ENCODE measurements at places on chromosomes 5 and 9.

GRCh38 chr5:149135536-149136201 lies 5.6 kb upstream of the ABLIM3 start:
- no peak for DNase-seq

- DNase-seq, result no peak
These were observed 84.1 kb downstream of the PTPDC1 start for GRCh38 chr9:94168203-94169000.

DNA sequence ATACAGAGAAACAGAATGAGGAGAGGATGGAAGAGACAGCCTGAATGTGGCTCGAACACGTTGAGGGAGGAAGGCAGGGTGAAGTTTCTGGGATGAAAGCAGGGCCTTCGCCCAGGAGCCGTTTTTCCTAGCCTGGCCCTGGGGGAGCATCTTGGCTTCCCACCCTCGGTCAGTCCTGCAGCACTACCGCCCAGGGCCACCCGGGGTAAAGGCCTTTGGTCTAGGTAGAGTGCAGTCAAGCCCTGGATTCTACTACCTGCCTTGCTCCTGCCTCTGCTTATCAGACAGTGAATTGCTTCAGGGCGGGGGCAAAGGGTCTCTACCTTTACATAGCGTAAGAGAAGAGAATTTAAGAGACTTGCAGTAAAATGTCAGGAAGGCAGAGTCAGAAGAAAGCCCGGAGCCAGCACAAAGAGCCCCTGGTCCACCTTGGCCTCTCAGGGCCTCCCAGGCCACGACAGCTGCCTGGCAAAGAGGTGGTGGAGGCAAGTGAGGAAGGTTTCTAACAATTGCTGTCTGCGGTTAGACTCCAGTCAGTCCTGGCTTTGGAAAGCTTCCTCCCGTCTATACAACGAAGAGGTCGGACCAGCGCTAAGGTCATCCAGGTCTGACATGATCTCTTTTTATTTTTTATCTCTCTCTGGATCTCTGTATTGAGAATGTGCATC lies 17.9 kb downstream of the COL15A1 start:
- no peak for DNase-seq

- DNase-seq, result no peak
These were observed 237.6 kb upstream of the CCNH start for GRCh38 chr5:87650284-87650683.

GRCh38 chr5:159242656-159243055 lies 20.4 kb upstream of the UBLCP1 start:
- DNase-seq, result no peak

GRCh38 chr5:161481922-161482321 lies 64.6 kb downstream of the GABRB2 start:
- DNase-seq, result no peak

DNA sequence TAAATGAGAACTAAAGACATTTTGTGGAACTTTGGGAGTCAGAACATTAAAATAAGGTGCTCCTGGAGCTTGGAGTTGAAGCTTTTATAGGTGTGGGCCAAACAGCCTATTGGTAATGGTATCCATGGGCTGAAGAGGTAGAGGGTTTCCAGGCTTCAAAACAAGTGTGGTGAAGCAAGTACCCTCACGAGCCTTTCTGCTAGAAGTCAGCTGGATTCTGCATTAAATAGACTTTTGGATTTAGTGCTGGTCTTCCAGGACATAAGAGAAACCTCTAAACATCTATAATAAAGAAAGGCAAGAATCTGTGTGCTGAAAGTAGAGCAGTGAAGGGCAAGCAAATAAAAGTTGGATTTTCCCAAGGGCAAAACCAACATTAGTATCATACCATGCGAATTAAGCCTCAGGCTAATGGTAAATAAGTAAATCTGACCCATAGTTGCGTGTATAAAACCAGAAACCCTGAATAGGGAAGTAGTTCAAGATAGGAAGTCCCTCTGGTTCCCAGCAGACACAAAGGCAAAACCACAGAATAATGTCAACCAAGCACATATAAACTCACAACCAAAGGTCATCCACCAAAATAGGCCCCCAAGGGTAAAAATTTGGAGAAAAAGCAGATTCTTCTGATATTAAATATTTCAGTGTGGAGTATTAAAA lies 306.3 kb downstream of the TLE4 start:
- peak; percentile 18 for DNase-seq

DNA sequence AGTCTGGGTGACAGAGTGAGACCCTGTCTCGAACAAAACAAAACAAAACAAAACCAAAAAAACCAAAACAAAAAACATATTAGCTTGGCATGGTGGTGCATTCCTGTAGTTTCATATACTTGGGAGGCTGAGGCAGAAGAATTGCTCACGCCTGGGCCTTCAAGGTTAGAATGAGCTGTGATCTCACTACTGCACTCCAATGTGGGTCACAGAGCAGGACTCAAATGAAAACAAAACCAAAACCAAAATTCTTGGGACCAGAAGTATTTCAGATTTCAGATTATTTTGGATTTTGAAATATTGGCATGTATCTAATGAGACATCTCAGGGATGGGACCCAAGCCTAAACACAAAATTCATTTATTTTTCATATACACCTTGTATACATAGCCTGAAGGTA lies 80.2 kb downstream of the TMC1 start:
- DNase-seq, result no peak

DNA sequence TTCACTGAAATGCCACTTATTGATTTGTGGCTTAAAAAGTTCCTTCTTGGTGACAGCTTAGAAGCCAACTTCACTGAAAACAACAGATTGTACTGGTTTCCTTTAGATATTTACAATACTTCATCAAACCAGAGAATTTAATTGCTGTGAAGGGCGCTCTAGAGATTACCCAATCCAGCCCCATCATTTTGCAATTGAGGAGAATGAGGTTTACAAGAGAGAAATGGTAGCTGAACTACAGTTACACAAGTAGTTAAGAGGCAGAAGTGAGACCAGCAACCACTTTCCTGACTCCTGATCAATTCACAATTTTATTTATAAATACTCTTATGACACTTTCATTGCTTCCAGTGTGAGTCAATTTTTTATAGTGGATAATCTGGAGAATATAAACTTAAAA lies 103.5 kb upstream of the APC start:
- DNase-seq, result no peak

DNA sequence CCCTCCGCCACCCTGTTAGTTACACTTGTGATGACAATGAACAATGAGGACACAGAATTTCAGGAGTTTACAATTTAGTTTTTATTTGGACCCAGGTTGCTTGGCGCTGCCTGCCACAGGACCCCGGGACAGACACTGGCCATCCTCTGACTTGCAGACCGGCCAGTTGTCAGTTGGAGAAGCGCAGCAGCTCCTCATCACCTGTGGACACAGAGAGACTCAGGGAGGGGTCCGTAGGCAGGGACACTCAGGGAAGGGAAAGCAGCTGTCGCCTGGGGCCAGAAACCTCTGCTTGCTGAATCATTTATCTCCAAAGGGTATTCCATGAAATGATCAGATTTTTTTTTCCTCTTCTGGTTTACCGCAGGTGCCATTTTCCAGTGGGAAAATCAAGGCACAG lies 18.0 kb downstream of the AMBP start:
- DNase-seq, result no peak

DNA sequence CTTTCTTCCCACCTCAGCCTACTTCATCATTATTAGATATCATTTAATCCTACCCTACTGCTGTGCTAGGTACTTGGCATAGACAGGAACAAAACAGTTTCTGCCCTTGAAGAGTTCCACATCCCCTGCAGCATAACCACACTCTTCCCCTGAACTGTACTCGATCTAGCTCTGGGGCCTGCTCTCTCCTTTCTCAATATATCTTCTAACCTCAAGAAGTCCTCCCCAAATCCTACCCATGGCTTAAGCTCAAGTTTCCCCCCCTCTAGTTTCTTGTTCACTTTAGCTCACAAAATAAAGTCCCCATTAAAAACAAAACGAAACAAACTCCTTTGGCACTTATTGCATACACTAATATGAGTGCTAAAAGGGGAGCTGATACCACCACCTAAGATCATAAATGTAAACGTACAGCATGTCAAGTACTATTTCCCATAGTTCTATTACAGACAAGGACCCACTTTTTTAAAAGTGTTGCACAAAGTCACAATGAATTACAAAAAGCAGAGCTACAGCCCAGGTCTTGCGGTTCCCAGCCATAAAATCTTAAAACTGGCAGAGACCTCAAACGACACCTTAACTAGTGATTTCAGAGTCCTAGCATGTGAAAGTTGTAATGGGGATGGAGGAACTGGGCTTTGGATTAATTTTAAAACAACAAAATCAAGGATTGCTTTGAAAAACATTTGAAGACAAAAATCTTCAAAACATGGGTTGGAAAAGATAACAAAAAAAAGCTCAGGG lies 80.7 kb downstream of the PTPDC1 start:
- peak; percentile 35 for DNase-seq

DNA sequence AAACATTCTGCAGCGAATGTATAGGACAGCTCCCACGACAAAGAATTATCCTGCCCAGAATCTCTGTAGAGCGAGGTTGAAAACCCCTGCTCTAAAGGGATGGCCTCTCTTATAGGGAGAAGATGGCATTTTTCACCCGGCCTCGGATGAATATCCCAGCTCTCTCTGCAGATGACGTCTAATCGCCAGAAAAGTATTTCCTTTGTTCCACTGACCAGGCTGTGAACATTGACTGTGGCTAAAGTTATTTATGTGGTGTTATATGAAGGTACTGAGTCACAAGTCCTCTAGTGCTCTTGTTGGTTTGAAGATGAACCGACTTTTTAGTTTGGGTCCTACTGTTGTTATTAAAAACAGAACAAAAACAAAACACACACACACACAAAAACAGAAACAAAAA lies 17.4 kb upstream of the RARS1 start:
- no peak for DNase-seq

DNA sequence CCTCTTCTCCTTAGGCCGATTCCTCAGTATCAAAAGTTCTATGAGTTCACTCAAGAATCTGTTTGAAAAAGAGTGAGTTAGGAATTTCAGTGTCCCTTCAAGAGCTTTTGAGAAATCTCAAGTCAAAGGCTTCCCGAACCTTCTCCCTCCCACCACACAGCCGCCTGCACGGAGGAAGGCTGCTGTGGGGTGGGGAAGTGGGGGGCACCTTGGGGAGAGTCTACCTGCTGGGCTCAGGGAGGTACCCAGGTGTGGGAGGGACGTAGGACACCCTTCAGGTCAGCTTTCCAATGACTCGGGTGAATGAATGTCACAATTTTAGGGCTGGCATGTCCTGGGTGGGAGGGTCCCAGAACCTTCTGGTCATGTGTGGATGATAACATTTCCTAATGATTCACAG lies 17.5 kb downstream of the CXCL14 start:
- no peak for DNase-seq

DNA sequence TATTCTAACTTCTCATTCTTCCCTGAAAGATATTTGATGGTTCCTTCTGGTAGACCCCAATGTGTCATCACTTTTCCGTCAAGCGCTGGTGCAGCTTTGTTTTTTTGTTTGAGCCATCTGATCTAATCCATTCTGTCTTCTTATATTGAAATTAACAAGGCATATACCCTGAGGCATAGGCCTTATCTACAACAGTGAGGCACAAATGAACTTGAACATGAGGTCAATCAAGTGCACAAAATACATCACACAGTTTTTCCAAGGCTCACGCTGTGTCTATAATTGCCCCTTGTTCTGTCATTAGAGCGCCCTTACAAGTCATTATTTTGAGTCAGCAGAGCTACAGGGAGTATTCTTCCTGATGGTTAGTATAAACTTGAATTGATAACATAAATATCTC lies 406.6 kb downstream of the MAT2B start:
- no peak for DNase-seq

DNA sequence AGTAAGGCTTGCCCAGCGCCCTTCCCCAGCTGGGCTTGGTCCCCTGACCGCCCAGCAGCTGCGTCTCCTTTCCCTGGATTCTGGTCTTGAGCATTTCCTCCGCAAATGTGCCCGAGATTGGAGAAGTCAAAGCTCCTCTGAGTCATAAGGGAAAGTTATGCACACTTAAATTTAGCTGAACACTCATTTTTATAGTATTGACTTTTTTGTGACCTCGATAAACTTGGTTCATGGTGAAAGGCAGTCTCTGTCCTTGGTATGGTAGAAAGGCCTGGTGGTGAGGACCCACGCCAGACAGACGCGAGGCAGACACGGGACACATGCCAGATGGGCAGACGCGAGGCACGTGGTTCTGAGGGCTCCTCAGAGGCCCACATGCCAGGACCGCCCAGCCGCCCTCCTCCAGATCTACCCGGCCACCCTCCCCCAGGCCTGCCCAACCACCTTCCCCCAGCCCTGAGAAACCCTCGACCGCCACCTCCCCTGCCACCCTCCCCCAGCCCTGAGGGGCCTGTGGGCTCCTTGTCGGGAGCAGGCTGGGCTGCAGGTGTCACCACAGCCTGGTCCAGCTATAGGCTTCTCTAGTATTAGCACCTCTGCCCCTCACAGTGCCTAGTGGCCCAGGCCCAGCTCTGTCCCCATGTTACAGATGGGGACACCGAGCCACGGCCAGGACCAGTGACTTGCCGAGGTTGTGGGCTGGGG lies 60.9 kb upstream of the CACNA1B start:
- DNase-seq, result no peak

- no peak for DNase-seq
These were observed 654.2 kb downstream of the TLE1 start for GRCh38 chr9:81035171-81035570.

DNA sequence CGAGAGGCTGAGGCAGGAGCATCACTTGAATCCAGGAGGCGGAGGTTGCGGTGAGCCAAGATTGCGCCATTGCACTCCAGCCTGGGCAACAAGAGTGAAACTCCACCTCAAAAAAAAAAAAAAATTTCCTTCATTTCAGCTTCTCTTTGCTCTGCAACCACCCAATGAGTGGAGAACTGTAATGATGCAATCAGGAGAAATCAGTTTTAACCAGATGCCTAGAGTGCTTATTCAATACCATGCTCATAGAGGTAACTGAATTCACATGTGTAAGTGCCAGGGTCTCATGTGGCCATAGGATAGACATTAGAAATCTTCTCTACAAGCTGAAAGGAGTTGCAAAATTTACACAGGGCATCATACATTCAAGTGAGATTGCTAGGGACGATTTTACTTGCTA lies 70.6 kb downstream of the HMHB1 start:
- no peak for DNase-seq

- DNase-seq, result no peak
These were observed 182.9 kb downstream of the CD180 start for GRCh38 chr5:67013719-67014118.

DNA sequence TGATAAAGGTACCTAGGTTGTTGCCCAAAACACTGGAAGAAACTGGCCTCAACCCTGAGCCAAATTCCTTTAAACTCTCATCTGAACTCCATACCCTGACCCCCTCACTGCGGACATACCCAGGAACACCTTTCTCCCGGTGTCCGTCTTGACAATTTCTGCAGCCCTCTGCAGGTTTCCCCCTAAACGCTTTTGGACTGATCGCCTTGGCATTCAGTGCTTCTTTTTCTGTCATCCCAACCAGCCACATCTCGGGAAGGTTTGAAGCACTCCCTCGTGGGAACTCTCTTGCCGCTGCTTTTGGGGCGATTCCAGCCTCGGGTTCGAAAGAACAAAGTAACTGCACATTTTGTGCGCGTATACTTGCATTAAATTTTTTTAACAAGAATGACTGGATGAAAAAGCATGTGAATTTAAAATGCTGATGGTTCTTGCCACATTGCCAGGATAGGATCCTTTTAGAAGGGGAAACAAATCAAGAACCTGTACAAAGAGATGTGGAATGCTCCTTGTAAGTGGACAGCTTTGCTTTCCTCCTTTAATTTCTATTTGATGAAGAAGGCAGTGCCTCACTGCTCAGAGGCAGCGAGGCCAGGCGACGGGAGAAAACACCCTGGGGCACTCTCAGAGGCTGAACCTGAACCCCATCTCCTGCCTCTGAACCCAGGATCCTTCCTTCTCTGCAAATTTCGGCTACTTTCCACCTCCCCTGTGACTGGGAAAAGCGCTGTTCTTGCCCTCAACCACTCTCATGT lies 615 bp downstream of the PSMD5 start:
- DNase-seq, result no peak

- DNase-seq, result no peak
These were observed 60.1 kb downstream of the MVB12B start for GRCh38 chr9:126386776-126387175.

Data from KG1 (cell line).